NCI-H146 (cell line): ENCODE measurements at places on chromosomes 5 and 9.

- DNase-seq: no peak
Measured at GRCh38 chr5:39691136-39691535, 266.4 kb upstream of the DAB2 start.

- DNase-seq: no peak
Measured at GRCh38 chr5:54443270-54443669, 12.2 kb upstream of the HSPB3 start.

- DNase-seq: no peak
Measured at GRCh38 chr5:138330813-138331448, 673 bp downstream of the CDC25C start.

GRCh38 chr5:100826133-100826532, 76.9 kb downstream of the ST8SIA4 start:
- no peak for DNase-seq

- no peak for DNase-seq
Measured at GRCh38 chr5:169801324-169801777, 164.3 kb downstream of the DOCK2 start.

GRCh38 chr5:138721979-138722378, 31.2 kb upstream of the CTNNA1 start:
- no peak for DNase-seq

DNA sequence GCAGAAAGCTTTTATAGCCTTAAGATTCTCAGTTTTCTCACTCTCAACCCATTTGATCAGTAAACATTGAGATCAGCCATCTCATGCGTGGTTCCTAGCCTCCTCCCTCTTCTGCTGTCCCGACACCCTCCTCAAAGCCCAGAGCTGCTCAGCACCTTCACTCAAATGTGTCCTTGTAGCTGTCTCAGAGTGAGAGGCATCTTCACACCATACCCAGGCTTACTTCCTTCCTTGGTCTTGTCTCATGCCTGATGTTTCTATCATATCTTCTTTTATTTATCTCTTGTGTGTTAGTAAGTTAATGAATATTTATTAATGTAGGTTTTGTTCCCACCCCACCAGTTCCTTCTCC, 72.4 kb upstream of the SNX2 start:
- DNase-seq: no peak

- peak; percentile 49 for DNase-seq
Measured at GRCh38 chr9:14323083-14323971, 9.4 kb upstream of the NFIB start.

DNA sequence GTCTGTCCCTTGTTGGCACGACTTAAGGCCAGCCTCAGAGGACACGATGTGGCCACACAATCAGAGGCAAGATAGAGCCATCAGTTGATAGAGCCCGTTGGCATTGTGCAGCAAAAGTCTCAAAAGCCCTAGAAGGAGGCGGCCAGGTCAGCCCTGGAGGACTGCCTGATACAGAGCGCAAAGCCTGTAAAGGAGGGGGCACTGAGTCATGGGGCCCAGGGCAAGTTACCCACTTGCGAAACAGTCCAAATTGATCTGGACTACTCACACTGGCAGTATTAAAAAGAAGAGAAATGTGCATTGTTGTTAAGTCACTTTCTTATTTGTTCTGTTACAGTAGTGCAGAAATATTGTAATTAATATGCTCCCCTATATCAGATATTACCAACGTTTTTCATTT, 51.5 kb downstream of the KLF9 start:
- no peak for DNase-seq

- DNase-seq: no peak
Measured at GRCh38 chr5:94397508-94397907, 220.9 kb downstream of the KIAA0825 start.
